GM12878 (cell line): ENCODE measurements at places on chromosomes 12 and 14.

GRCh38 chr14:56145965-56146364 lies 27.8 kb downstream of the PELI2 start:
- no peak for DNase-seq

GRCh38 chr14:79631276-79631675 lies 580.0 kb downstream of the DIO2 start:
- DNase-seq, result no peak

GRCh38 chr12:125050868-125051267 lies 14.4 kb upstream of the AACS start:
- DNase-seq, result no peak

DNA sequence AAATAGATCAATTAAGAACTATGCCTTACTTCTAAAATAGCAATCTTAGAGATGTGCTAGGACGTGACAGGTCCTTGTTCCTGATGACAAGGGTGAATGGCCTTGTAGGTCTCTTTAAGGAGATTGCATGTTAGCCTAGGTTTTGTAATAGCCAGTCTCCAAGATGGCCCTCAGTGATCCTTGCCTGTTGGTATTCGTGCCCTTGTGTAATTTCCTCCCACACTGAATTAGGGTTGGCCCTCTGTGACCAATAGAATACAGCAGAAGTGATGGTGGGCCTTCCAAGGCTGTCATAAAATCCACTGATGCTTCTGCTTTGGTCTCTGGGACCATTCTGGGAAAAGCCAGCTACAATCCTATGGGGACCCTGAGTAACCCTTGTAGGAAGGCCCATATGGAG lies 38.2 kb upstream of the SNX6 start:
- DNase-seq, result no peak
